Myometrial cell (primary cell): ENCODE measurements at places on chromosomes 2 and 18. TPM values are rescaled to one million over a fixed set of nuclear protein-coding genes. Genes with fewer than 3 reads are reported as not detected.

Gene MAP2
- 23.6 and 26.2 TPM in 2 replicates for total RNA-seq

Gene CNRIP1
- total RNA-seq: 30.8 and 44.7 TPM in 2 replicates

Gene UBE2E3
- 94.6 and 186 TPM in 2 replicates for total RNA-seq

Gene ASXL3
- total RNA-seq: 0.35 TPM in 1 of 2 replicates, not detected in the other

Gene SIX3
- total RNA-seq: not detected in 2 replicates

Gene ERBB4
- not detected in 2 replicates for total RNA-seq
